ENCODE measurements at places on chromosomes 11 and 22.
A peak's percentile ranks its signal among the peaks of the same experiment; 100 is the strongest.

GRCh38 chr11:45847911-45848316 is 639 bp downstream of the CRY2 start:
- DNase-seq, result no peak

DNA sequence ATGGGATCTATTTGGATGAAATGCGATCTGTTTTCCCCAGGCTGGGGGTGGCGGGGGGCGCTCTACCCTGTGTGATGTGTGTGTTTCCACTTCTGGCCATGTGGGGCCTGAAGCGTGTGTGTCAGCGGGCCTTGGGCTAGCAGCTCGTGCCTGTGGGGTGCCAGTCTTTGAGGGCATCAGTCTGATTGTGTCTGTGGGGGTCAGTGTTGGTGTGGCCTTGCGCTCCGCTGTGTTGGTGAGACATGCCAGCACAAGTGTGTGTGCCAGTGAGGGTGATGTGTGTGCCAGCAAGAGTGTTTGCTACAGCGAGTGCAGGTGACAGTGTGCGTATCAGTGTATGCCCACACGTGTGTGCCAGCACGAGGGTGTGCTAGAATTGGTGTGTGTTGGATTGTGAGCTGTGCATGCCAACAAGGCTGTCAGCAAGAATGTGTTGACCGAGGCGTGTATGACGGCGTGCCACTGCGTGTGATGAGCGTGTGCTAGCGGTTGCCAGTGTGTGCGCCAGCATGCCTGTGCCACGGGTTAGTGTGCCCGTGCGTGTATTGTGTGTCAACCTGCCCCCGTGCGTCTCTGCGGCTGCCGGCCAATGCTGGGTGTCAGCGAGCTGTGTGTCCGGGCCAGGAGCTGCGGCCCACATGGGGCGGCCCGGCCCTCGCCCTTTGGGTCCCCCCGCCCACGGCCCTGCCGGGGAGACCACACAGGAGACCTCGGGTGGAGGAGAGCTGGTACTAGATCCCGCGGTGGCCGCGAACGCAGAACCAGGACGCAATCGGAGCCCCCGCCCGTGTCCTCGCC is 519 bp downstream of the ARRB1 start:
- peak; percentile 68 for DNase-seq

GRCh38 chr11:103928040-103928801 is 108.2 kb upstream of the DDI1 start:
- no peak for DNase-seq

DNA sequence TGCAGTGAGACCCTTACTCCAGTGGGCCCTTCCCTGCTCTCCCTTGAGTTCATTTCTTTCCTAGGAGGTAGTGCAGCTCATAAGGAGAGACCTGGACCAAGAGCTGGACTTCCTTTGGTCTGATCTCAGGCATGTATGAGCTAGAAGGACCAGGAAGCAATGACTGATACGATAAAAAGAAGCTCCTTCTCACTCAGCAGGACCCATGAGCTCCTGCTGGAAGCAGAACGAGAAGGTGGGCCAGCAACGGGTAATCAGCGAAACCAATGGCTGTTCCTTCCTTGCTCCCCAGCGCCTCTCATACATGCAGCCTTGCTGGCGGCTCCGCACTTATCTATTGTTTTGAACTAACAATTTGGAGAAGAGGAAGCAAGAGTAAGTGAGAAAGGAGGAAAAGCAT is 56.8 kb downstream of the RPUSD4 start:
- no peak for DNase-seq

DNA sequence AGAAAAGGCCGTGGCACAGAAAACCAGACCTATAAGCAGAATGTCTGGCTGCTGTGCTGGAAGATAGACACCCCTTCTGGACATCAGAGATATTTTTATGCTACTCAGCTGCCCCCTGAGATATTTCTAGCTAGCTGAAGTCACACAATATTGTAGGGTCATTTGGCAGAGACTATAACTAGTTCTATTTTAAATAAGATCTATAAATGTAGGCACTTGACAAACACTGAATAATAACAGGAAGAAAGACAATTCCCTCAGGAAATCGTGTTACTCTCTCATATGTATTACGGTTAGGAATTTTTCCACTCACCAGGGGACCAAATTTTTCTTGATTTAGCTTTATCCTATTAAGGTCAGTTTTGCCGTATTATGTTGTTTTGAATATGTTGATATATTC is 845.4 kb downstream of the OPCML start:
- DNase-seq, result no peak

GRCh38 chr22:39839917-39840510 is 53.5 kb downstream of the ENTHD1 start:
- DNase-seq, result no peak

- no peak for DNase-seq
Observed at GRCh38 chr22:44869196-44869595, 116.8 kb downstream of the ARHGAP8 start.

- no peak for DNase-seq
Observed at GRCh38 chr11:35344681-35345574, 74.4 kb downstream of the SLC1A2 start.

DNA sequence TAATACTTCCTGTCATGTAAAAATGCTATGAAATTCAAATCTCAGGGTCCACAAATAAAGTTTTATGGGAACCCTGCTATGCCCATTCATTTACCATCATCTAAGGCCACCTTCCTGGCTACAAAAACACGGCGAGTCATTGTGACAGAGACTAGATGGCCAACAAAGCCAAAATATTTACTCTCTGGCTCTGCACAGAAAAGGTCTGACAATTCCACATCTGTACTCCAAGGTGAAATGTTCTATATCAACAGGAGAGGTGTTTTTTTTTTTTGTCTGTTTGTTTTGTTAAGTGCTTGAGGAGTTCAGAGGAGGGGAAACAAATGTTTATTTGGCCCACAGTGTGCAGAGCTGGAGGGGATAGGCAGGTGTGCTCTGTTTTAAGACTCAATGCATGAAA is 18.6 kb upstream of the TMA7B start:
- DNase-seq, result no peak

DNA sequence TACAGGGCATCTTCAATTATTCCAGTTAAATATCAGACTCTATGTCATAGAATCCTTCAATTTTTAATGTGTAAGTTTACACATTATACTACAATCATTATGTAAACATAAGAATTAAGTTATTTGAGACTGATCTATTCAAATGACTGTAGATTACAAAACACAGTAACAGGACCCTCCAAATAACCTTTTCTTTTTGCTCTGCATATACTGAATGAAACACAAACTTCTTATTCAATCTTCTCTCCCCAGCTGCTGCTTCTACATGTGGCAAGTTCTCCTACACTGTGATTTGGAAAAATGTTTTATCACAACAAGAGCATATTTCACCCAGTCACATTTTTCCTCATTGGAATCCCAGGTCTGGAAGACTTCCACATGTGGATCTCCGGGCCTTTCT is at the start of gene OR52J3:
Gene OR52J3, plus strand, starts transcription at position 301 of the 400 bp plus-strand sequence. Its CDS starts 0 bp downstream, at position 301.
- no peak for DNase-seq

GRCh38 chr11:64131683-64132190 is 34.2 kb downstream of the MACROD1 start:
- DNase-seq, result no peak

DNA sequence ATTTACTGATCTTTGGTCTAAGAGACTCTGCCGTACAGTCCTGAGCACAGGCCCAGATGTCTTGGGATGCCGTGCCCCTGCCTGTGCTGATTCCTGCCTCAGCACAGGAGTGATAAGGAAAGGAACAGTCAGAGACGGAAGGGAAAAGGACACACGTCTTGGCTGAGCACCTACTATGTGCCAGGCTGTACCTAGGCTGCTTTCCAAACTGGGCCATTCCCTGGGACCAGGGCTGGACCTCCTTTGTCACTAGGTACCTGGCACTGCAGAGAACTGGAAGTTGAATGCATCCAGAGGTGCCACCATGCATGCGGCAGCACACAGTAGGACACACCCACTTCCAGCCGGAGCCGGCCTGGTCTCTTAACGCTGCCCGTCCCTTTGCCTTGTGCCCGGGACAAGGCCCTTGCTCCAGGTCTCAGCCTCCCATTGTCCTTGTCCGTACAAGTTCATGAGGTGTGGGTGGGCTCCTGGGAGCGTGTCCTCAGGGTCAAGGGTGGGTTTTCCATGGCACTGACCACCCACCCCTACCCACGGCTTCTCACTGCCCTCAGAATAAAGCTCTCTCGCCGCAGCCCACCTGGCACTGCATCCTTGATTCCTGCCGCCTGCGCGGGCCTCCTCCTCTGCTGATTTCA is 1.1 kb upstream of the SSTR3 start:
- no peak for DNase-seq

- no peak for DNase-seq
Observed at GRCh38 chr11:114090976-114091375, 31.5 kb downstream of the ZBTB16 start.

DNA sequence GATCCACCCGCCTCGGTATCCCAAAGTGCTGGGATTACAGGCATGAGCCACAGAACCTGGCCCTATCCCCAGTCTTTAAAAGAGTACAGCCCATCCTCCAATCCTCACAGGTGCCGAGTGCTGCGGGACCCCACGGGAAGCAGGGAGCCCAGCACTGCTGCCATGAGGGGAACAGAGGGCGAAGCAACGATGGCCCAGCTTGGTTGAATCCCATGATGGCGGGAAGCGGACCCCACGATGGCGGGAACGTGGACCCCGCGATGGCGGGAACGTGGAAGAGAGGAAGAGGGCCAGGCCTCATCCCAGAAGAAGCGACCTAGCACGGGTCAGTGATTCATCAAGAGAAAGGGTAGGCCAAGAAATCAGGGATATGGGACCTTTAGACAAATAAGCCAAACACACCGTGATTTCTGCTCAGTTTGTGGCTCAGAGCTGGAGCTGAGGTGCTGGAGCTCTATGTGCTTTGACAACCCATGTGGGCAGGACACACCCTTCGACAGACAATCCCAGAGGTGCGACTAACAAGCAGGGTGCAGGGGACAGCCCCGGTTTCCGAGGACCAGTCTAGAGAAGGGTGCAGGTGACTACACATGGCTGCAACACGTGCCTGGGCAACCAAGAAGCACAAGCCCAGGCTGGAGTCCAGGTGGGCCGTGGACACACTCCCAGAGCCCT is 30.9 kb downstream of the BRD1 start:
- DNase-seq, result no peak

GRCh38 chr22:40331706-40332105 is 14.6 kb upstream of the ADSL start:
- no peak for DNase-seq

- no peak for DNase-seq
Observed at GRCh38 chr22:48438800-48439559, 1388.7 kb downstream of the BRD1 start.

DNA sequence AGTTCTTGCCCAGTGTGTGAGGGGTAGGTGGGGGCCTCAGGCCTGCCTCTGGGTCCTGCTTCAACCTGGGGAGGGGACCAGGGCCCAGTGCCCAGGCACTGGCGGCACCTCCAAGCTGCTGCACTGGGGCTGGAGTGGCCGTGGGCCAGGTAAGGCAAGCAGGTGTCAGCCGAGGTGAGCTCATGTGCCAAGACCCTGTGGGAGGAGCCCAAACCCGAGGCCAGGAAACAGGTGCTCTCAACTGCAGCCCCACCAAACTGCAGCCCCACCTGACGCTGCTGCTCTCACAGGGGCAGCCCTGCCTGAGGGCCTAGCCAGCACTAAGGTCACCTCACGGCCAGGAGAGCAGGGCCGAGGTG is 18.1 kb upstream of the GNB1L start:
- no peak for DNase-seq

DNA sequence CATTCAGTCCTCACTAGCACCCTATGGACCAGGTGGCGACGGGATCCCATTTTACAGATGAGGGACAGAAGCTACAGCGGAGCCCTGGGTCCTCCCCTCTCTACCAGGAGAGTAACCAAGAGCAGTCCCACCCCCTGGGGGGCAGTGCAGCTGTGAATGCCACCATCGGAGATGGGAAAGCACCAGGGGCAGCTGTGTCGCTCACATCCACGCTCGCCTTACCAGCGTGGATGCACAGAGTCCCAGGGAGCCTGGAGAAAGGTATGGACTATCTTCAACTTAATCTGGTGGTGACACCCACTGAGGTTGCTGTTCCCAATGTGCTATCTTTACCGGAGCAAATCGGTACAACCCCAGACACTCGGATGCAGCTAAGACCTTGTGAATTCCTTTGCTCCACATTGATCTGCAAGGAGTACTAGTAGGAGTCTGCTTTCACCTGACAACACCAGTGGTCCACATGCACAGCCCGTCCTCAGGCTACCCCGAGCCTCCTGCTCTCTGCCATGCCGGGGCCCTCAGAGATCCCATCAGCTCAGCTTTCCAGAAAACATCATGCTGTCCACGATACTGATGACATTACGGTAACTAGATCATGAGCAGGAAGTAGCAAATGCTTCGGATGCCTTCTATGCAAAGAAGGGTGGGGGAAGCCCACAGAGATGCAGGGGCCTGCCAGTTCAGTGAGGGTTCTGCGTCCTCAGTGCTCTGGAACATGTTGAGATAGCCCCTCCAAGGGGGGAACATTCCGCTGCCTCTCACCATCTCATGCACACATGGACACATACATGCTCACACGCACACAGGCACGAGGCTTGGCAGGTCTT is 126.0 kb downstream of the CTTN start:
- no peak for DNase-seq

GRCh38 chr22:20531404-20532201 is 24.2 kb downstream of the MED15 start:
- no peak for DNase-seq

GRCh38 chr22:47474464-47474863 is 712.0 kb downstream of the TBC1D22A start:
- no peak for DNase-seq

DNA sequence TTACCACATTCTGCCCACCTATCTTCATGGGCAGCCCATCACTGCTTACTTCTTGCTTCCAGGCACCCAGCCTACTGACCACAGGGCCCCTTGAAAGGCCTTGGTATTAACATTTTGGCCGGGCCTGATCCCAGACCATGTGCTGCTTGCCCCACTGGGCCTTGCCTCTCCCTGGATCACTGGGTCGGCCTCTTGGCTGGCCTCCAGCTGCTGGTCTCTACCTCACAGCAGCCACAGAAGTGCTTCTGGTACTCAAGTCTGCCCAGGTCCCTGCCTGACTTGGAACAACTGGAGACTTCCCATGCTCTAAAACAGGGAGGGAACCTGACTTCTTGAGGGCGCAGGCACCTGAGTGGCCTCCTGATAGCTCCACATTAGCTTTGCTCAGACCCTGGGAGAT is 63.6 kb downstream of the THAP12 start:
- DNase-seq, result no peak

- no peak for DNase-seq
Observed at GRCh38 chr11:40716344-40717130, 742.9 kb downstream of the LRRC4C start.

DNA sequence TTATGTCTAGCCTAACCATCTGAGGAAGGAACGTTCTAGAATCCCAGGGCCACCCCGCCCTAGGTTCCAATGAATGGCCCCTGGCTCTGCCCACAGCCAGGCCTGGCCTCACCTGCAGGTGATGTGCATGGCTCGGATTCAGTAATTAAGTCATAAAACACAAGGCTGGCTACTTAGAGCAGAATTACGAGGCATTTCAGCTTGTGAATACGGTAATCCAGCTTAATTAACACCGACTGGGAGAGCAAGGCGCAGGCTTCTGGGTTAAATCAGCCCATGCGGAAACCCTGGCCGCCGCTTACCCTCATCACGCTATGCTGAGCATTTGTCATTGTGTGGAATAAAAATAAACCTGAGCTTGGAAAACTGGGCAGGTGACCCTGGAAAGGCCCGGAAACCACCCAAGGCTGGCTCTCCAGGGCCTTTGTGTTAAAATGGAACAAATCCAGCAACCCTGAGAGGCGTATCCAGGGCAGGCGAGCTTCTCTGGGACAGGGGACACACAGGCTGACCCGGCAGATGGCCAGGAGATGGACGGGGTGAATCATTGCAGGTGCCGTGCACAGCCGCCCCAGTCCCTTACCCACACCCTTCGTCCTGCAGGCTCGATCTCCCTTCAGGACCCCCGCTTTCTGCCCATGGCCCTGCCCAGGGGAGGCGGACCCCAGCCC is 220.2 kb downstream of the CTTN start:
- no peak for DNase-seq

GRCh38 chr11:16818284-16818683 is 79.8 kb downstream of the C11orf58 start:
- DNase-seq, result no peak
